ENCODE measurements at places on chromosomes 6 and 20.

DNA sequence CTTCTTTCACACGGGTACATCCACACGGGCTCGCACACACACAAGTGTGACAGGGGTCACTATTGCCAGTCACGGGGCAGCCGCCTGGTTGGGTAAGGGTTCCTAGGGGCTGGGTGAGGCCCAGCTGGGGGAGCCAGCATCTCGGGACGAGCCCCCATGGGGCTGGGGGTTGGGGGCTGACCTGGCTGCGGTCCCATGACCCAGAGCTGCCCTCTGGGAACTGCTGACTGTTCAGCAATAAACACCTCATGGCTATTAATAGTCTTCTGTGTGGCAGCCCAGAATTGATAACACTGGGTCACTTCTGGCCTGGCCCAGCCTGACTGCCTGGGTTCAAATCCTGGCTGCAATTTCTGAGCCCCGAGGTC lies 23.8 kb downstream of the VEGFA start:
- DNase-seq = no peak

GRCh38 chr6:1485678-1486077 lies 96.3 kb downstream of the FOXF2 start:
- DNase-seq = no peak

- DNase-seq = no peak
These were observed 275.0 kb upstream of the FLRT3 start for GRCh38 chr20:14612391-14612790.

DNA sequence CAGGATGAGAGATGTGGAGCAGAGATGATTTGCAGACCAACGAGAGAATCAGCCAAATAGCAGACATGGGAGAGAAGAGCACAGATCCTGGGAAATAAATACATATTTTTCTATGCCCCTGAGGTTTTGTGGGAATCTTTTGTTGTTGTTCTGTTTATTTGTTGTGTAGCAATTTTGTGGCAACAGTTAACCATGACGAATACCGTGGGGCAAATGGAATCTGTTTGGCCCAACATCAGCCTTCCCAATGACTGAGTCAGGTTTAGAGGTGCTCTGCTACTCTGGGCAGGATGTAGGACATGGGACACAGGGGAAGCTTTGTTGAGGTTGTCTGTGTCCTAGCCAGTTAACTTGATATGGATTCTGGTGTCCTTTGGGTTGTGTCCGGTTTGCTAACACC lies 7.9 kb upstream of the SLC2A10 start:
- DNase-seq = no peak

DNA sequence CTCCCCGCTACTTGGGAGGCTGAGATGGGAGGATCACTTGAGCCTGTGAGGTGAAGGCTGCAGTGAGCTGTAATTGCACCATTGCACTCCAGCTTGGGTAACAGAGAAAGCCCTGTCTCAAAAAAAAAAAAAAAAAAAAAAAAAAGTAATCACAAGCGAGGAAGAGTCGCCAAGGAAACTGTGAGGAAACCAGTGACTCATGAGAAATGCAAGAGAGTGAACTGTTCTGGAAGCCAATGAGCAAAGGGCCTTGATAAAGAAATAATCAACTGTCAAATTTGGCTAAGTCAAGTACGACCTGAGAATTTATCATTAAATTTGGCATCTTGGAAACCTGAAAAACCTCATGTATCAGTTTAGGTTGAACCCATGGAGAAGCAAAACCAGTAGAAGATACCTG lies 16.1 kb upstream of the LAMP5 start:
- no peak for DNase-seq
